ENCODE measurements at places on chromosomes 7 and 10.

DNA sequence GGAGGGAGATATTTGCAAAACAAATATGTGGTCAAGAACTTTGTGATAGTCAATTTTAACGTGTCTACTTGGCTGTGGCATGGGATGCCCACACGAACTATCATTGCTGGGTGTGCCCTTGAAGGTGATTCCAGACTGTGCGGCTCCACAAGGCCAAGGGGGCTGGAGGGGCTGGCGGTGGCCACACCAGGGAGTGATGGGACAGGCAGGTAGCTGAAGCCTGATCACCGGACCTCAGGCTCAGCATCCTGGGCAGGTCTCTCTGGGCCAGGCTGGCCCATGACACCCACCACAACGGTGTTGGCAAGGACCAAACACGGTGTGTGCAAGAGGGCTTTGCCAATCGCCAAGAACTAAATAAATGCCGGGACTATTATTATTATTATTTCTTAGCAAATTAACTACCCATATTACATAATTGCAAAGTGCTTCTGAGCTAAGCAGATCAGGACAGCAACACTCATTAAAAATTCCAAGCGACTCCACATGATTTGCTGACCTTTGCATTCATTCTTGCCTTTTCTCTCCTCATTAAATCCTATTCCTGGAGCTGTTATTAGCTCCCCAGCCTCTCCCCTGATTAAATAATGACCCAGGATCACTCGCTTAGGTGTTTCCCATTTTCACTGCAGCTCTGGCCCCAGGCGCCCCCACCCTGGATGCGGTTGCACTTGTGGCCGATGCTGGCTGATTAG, 35.4 kb upstream of the PPP2R2D start:
- no peak for DNase-seq

DNA sequence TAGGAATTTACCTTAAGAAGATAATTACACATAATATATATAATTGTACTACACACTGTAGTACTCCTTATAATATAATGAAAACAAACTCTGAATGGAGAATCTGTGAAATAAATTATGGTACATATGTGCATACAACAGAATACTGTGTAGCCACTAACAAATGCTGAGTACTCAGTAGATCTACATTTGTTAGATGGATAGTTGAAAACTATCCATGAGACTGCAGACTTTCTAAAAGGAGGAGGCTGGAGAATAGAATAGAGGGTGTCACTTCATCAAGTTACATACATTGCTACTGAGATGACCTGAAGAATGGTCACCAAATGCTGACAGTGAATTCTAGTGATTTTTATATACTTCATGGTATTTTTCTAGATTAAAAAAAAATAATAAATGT, 68.7 kb upstream of the OGDHL start:
- DNase-seq = no peak

DNA sequence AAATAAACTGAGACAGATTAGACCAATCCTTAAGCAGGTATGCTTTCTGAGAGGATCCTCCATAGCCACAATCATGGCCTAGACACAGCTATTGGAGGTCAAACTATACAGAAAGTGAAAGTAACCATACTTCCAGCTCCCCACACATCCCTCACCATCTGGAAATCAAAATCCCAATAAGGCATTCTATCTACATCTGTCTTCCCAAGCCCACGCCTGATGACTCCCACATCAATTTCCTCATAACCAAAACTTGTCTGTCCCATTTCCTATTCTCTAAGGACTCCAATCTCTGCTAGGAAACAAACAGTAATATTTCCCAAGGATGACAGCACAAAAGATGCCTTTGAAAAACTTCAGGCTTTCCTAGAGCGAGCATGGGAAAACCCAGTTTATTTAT, 247.3 kb upstream of the HPS1 start:
- no peak for DNase-seq

GRCh38 chr10:19811540-19811939, 4.7 kb upstream of the PLXDC2 start:
- peak; percentile 83 for DNase-seq

GRCh38 chr7:122767339-122767738, 64.6 kb upstream of the RNF148 start:
- no peak for DNase-seq

DNA sequence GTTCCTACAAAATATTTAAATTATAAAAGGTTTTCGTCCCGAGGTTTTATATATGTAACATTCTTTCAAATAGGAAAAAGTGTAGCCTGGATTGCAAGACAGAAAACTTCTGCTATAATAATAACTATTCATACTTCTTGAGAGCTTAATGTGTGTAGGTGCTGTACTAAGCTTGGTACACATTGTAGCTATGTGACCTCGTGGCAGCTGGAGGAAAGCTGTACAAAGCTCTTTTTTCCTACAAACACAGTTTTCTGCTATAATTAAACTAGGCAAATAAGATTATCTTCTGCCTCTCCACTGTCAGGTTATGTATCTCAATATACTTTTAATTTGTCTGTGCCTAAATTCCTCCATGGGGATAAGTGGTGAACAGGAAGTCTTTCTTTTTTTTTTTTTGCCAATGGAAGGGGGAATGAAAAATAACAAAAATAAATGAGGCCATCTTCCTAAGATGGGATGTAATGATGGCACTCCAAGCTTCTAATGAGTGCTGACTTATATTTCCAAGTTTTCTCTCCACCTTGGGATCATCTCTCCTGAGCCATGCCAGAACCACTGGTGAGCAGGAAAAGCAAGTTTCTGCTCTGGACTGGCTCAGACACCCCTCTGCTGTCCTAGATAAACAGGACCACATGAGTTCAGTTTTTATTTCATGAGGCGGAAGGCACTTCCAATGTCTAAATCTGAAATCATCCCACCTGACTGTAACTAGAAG, 9.9 kb downstream of the SGMS1 start:
- no peak for DNase-seq

- DNase-seq = no peak
Measured at GRCh38 chr10:24969841-24970281, 17.5 kb upstream of the PRTFDC1 start.

DNA sequence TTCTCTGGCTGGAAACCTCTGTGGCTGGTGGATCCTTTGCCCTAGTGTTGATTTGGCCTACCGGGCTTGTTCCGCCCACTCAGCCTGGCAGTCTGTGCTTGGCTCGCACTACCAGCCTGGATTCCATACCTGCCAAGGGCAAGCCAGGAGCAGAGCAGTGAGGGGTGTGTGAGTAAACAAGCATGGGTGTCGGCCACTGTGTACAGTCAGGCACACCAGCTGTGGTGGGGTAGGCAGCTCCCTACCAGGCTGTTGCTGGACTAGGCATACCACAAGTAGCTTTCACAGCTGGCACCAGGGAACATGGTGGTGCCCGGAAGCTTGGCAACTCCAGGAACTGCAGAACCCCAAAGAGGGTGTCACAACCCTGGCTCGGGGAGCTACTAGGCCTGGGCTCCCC, 942.9 kb upstream of the LRRN3 start:
- no peak for DNase-seq

DNA sequence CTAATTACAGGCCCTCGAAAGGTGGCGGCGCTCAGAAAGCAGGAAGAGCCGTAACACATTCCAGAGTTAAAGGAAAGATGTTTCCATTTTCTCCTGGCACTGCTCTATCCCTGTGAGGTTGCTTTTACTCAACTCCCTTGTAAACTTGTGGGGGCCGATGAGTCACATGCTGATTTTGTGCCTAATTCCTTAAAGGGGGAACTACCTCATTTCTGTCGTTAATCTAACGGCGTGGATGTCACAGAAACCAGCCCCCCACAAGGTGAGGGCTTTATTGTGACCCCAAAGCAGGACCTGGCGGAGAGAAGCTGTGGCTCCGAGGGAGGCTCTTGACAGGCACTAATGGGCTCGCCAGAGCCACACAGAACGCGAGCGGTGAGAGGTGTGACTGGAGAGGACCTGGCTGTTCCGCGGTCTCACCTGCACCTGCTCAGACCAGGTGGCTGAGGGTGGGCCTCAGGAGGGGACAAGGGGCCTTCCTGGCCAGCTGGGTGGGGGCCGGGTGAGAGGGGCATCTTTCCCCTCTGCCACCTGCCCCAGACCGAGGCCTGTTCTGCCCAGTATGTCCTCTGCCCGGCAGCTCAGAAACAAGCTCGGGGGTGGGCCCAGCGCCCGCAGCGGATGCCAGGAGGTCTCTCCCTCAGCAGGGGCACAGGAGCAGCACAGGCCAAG, 50.9 kb downstream of the CALML3 start:
- DNase-seq = peak; percentile 61

GRCh38 chr7:112255388-112255720, 48.9 kb downstream of the ZNF277 start:
- no peak for DNase-seq

- DNase-seq = no peak
Measured at GRCh38 chr10:23512355-23513058, 73.6 kb downstream of the OTUD1 start.

GRCh38 chr7:82410461-82410860, 33.1 kb downstream of the CACNA2D1 start:
- DNase-seq = no peak

DNA sequence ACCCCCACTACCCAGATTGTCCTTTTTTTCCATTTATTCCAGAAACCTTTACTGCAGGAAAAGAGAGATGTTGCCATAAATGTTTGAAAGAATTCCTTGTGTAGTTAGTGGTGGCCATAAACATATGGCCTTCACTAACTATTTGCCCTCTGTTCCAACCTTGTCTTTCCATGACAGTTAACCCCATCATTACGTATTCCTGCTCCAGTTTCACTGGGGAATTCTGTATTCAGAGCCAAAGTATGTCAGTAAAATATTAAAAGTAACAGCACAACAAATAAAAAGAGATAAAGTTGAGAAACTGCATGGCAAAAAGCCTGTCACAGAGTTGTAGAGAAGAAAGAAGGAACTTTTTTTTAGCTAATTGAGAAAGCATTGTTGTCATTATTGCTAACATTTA, 261.3 kb downstream of the BICC1 start:
- no peak for DNase-seq

DNA sequence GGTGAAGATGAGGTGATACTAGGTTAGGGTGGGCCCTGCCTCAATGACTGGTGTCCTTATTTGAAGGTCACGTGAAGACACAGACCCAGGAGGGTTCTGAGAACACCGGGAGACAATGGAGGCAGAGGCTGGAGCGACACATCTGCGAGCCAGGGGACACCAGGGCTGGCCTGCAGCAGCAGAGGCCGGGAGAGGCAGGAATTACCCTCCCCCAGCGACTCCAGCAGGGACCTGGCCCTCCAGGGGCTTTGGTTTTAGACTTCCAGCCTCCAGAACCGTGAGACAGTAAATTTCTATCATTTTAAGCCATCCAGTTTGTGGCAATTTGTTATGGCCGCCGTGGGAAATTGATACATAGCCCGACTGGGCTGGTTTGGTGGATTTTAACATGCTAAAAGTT, 152.2 kb downstream of the DNAJB6 start:
- DNase-seq = no peak

DNA sequence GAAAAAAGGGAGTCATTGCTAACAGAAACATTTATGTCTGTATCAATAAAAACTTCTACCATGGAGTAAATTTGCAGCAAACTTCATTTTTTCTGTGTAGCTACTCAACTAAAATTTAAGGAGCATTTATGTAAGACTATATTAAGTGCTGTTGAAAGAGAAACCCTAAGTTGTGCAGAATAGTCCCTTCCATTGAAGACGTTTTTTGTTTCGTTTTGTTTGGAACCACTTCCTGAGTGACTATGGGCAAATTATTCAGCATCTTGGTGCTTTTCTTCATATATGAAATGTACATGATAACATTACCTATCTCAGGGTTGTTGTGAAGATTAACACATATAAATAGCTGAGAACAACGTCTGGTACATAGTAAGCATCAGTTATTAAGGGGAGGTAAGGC, 24.3 kb downstream of the SEM1 start:
- DNase-seq = no peak

DNA sequence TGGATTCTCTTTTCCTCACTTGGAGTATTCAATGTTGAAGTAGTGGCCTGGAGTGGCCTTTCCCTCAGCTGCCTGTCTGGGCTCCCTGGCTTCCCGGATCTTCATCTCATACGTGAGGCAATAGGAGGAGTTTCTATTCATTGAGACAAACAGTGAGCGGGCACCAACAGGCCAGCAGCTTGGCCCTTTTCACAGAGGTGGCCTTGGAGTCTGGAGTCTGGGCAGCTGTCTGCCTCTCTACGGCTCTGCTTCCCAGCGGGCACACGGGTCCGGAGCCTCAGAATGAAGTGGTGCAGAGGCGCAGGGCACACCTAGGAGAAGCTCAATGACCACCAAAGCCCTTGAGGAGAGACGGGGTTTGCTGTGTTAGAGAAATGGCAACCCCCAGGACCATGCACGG, 169.4 kb downstream of the CCDC3 start:
- DNase-seq = peak; percentile 39

Measured in tibial artery (tissue), 4 donors.